ENCODE measurements at places on chromosomes 11 and 22.

GRCh38 chr11:34302046-34302921, 55.5 kb downstream of the ABTB2 start:
- no peak for DNase-seq

DNA sequence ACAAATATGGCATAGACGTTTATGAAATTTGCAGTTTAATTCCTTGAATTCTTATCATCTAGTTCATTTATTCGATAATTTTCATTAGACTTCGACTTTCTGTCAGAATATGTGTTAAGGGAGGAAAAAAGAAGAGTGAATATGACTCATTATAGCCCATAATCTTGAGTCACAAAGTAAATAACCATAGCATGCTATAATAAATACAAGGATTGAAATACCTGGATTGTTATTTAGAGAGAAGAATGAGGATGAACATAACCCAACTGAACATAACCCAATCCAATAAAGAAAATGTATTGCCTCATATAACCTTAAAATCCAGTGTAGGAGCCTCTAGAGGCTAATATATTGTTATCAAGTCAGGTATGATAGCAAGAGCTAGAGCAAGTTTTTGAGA, 1858.3 kb upstream of the RAG2 start:
- DNase-seq = no peak

DNA sequence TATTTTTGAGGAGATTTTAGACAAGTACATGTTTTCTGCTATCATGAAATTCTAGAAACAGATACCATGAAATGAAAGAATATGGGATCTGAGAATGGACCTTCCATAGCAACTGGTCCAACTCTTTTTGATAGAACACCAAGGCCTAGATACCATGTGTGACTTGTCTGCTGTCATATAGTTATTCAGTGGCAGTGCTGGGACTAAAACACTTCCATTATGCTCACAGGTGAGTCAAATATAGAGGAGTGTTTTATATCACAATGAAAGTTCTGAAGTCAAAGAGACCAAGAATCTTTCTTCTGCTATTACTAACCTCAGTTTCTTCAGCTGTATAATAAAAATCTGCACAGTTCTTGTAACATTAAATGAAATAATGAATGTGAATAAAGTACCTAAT, 276.9 kb downstream of the DCDC1 start:
- no peak for DNase-seq

DNA sequence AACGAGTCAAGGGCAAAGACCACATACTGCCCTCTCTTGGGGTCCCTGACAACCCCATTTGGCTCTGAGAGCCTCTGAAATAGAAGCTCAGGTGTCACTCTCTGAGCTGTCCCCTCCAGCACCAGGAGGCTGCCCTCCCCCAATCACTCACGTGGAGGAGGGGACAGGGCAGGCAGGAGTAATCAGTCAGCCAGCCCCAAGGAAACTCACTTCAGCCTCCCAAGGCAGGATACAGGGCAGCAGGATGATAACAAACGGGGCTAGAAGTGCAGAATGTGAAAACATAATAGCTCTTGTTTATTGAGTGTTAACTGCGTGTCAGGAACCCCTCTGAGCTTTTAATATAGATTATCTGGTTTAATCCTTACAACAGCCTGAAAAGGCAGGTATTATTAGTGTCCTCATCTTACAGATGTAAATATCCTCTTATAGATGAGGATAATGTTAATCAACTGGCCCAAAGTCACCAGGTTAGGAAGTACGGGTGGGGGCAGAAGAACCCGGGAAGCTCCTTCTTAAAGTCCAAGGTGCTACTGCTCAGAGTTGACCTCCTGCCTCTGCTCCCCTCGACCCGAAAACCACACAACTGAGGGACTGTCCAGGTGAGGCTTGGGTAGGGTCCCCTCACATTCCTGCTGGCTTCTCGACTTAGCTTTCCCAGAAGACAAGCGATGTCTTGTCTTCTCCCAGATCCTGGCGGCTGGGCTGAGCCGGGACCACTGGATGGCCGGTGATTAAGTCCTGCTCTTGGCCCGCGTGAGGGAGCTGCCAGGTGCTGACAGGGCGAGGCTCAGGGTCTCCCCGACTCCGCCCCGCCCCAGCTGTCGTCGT, 2.7 kb downstream of the CHRM4 start:
- DNase-seq = no peak

GRCh38 chr11:21814169-21814568, 378.7 kb upstream of the ANO5 start:
- DNase-seq = peak; percentile 18

DNA sequence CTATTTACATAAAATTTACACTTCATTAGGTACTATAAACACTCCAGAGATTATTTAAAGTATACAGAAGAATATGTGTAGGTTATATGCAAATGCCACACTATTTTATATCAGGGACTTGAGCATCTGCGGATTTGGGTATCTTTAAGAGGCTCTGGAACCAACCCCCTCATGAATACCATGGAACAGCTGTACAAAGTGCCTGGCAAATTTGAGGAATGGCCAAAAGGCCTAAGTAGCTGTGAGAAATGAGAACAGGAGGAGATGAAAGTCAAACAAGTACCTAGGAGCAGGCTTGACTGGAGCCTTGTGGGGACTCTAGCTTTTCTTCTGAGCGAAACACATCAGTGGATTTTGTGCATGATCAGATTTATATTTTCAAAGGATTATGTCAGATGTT, 149.3 kb downstream of the RBFOX2 start:
- no peak for DNase-seq

DNA sequence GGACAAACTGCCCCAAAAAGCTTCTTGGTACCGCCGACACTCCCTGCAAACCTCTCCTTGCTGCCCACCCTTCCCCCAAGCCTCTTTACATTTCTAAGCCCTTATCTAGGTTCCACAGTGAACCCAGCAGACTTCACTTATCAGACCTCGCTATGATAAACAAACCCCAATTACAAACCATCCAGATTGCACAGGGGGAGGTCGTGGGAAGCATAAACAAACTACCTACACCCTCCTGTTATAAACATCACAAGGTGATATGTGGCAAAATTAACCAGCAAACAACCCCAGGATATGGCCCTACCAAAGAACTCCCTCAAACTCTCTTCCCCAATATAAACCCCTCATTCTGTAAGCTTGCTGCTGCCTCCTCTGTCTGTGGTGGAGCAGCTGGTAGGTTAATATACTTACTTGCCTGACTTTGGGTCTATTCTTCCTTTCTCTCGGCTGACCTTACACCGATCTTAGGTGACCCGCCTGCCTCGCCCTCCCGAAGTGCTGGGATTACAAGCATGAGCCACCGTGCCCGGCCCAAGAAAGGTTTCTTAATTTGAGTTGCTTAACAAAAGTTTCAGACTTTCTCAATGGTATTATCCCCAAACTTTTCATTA, 66.0 kb upstream of the TENM4 start:
- no peak for DNase-seq
